ENCODE measurements at places on chromosomes 7 and 10.

DNA sequence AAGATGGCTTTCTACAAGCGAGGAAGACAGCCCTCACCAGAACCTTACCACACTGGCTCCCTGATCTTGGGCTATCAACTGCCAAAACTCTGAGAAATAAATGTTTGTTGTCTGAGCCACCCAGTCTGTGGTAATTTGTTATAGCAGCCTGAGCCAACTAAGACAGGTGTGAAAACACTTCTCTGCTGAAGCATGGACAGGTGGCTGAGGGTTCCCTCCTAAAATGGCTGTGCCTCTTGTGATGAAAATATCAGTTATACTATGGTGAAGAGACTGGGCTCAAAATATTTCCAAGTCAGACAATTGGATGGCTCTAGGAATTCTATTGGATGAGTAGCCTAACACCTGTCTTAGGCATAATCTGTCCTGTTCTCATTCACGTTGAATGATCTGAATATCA is 78.1 kb downstream of the CDK1 start:
- no peak for DNase-seq

DNA sequence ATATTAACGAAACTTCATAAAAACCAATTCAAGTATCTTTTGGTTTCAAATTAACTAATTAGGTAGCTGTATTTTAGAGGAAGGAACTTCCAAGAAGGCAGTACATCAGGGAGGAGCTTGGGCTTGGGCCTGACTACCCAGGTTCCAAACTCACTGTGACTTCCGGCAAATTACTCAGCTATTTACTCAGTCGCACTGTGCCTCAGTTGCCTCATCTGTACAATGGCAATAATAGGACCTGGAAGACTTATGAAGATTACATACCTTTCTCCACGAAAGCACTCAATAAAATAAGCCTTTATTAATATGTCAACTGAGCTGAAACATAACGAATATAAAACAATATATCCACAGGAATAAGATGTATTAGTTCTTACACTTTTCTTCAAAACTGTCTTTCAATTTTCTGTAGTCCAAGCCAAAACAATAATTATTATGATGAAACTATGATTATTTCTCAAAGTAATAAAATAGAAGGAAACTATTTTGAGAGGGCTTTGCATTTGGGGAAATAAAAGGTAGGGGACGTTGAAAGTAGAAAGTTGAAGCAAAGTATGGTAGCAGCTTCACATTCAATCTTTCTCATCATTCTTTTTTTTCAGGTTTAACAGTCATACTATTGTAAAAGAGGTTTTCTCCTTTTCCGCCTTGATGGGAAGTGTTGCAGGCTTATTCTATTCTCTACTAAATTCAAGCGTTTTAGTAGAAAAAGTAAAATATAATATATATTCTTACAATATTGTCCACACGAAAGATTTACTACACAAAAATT is 10.5 kb upstream of the EBLN1 start:
- no peak for DNase-seq

GRCh38 chr7:39428221-39428620 is 138.0 kb upstream of the YAE1 start:
- no peak for DNase-seq

GRCh38 chr10:78991187-78991586 is 77.6 kb upstream of the ZMIZ1 start:
- no peak for DNase-seq

DNA sequence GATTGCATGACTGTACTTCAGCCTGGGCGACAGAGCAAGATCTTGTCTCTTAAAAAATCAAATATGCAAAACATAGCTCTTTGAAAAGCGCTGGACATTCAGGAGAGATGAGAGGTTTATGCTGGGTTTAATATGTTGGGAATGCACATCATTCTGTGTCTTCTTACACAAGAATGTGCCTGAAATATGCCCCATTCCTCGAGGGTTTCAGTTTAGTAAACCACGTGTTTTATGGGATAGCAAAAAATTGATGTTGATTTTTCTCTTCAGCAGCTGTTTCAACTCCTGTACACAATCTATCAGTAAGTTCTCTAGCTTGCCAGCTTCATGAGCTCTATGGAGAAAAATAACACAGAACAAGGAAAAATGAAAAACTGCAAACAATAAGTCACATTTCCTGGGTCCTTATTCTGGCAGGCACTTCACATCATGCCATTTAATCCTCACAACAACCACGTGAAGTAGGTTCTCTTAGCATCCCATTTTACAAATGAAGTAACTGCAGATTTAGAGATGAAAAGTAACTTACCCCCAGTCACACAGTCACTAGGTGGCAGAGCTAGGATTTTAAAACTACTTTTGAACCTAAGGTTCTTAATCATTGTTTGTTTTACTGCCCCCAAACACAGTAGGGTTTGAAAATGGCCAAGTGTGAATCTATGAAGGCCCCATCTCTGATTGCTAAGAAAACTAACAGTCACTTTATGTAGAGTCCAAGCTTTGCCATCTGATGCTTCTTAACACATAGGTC is 423.6 kb downstream of the PHTF2 start:
- no peak for DNase-seq

DNA sequence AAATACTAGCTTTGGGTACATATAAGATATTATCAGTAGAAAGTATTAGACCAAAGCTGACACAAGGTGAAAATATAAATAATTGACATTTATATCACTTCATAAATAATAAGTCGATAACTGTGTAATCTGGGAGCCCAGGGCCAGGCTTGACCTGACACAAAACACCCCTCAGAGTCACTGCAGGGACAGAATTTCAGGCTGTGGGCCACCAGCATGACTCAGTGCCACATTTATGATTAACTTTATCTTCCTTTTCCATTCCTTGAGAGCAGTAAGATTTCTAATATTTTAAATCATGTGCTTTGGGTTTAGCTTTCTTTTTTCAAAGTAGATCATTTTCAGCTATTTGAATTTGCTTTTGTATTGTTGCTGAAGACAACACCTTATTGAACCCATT is 102.9 kb upstream of the NFE2L3 start:
- DNase-seq: no peak

Measured in AG09319 (cell line).